Muscle of leg (tissue), 16 donors: ENCODE measurements at places on chromosomes 7 and 10. TPM values are rescaled to one million over a fixed set of nuclear protein-coding genes. Genes with fewer than 3 reads are reported as not detected.

DNA sequence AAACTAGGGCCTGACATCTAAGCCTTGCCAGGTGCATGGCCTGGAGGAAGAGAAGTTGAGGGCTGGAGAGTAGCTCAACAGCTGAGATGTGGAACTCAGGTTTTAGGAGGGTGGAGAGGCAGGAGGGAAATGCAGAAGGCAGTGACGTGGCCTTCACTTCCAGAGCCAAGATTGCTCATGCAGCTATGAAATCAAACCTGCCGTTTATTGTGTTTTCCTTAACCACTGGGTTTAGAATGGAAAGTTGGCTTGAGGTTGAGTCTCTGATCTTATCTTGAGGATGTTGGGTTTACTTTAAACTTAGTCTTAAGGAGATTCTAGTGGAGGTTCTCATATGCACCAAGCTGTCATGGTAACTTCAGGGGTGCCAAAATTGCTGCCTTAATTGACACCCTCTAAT lies 178.6 kb downstream of the SORCS3 start:
- DNase-seq: no peak

DNA sequence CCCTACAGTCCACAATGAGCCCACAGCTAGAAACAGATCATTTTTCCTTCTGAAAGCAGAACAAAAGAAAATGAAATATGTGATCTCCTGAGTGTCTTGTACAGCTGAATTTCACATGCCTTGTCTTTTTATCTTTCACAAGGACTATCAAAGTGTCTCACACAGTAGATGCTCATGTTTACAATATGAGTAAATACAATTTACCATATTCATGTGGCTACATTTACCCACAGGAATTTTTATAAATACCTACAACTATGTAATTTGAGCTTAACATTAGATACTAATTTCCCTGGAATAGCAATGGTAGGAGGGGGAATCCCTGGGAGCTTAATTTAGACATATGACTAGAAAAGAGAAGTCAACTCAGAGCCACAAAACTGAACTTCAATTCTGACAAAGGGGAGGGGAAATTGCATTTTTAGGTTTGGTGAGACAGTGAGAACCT lies 186.2 kb downstream of the MACC1 start:
- no peak for DNase-seq

The SVIL gene
- 129 TPM for total RNA-seq

DNA sequence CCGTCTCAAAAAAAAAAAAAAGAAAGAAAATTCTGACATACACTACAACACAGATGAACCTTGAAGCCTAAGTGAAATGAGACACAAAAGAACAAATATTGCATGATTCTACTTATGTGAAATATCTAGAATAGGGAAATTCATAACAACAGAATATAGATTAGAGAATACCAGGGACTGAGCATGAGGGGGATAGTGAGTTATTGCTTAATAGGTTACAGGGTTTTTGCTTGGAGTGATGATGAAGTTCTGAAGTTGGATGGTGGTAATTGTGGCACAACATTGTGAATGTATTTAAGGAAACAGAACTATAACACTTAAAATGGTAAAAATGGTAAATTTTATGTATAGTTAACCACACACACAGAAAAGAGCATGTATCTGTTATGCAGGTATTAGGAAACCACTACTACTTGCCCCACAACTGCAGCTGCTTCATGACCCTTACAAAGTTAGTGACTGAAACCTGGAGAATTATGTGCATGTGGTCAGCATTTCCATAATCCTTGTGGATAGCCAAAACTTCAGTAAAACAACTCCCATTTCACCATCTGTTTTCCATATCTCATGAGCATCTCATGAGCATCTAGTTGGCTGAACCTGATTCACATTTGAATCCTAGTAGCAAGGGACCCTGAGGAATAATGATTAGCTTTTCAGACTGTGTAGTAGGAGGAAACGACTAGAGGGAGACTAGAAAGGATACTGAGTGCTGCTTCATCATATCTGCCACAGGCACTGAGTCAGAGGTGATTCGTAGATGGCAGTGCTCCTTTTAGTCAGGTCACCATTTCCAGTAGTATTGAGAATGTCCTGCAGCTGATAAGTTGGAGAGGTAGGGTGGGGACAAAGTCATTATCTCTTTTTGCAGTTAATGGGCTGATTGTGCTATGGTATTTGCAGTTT lies 26.3 kb downstream of the SAMD8 start:
- DNase-seq: peak; percentile 84

The BAIAP2L1 gene
- 2.9 TPM for total RNA-seq

The CPEB3 gene
- total RNA-seq: 2.0 TPM

DNA sequence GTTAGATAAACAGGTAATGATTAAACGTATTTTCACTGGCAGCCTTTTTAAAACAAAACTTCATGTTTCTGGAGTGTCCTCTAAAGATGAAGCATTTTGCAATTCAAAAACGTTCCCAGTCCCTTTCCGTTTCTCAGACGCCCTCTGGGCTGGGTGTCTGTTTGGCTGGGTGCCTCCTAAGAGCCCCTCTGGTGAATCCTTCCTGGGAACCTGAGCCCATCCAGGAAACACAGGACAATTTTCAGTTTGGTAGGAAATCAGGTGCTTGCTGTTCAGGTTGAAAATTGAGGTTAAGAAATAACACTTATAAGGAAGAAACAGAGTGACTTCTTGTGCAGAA lies 76.7 kb downstream of the CHN2 start:
- DNase-seq: no peak

DNA sequence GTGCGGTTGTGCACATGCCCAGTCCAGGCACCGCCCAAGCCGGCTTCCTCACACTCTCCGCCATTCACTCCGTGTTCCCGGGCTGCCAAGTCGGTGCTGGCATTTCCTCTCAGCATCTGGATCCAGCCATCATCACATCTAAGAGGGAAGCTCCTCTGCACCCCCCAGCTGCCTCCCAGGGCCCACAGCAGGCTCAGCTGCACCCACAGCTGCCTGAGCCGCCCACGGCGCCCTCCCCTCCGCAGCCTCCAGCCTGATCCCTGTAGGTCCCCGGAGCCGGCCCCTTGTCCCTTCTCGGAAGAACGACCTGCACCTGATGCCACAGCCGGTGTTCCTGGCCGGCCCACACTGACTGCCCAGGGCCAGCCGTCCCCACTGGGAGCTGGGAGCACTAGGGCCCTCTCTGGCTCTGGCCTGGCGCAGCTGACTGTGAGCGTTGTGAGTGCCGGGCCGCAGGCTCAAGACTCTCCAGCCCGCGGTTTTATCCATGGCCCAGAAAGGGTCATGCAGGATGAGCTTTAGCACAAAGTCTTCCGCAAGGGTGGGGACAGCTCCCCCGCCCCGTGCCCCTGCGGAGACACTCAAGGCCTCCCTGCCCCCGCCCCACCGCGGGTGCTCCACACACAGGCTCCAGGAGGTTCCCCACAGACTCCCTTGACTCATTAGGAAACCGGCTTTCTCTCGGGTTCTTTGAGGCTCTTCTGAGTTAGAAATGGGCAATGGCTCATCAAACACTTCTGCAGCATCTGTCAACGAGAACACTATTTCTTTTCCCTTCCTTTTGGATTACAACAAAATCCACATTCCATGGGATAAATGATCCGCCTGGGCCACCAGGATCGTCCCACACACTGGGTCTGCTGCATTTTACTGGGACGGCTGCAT lies 31.2 kb downstream of the CFAP46 start:
- DNase-seq: peak; percentile 33

DNA sequence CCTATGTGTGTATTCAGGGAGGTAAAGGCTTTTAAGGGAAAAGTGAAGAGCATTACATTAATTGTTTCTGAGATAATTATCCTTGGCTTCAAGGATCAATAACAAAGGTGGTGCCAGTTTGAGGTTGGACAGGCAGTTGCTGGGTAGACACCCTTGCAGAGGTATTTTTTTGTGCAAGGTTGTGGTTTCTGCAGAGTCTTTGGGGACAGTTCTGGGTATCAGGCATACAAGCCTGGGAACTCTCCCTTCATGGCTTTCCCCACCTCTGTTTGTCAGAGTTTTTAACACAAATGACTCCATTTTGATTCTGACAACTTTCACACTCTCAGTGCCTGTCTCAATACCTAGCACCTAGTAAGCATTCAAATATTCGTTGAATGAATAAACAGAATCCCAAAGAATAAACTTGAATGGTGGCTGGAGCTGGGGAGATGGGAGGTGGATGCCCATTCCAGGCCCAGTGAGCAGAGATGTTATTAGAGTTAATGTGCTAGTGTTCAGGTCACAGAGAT lies 7.4 kb upstream of the OSBPL3 start:
- DNase-seq: no peak

The LMOD2 gene
- total RNA-seq: 86.1 TPM

The CTAGE8 gene
- 1.1 TPM for total RNA-seq

DNA sequence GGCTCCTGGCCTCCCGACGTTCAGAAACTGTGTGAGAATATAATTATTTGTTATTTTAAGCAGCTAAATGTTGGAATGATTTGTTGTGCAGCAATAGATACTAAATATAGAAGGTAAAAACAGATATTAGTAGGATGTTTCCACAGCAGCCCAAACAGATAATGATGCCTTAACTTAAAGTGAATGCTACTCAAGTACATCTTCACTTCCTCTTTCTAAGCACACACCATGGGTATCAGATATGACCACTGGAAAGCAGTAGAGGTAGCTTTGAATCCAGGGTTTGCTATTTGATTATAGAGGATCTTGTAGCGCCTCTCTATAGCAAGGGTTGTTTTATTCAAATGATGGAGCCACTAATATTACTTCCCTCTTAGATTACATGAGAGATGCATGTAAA lies 38.2 kb upstream of the BET1 start:
- no peak for DNase-seq

DNA sequence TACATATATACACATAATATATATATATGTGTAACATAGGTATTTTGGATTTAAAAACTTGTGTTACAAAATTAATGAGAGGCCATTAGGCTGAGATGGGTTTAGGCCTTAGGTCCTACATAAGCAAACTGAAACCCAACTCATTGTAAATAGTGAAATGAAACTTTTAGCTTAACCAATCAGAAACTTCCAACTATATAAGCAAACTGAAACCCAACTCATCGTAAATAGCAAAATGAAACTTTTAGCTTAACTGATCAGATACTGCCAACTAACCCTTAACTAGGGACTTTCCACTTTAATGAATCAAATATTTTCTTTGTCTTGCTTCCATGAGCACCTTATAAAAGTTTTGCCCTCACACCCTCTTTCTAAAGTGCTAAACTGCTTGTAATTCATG lies 17.3 kb upstream of the SAMD9L start:
- DNase-seq: no peak

GRCh38 chr7:104978460-104978859 lies 35.5 kb upstream of the KMT2E start:
- DNase-seq: peak; percentile 94

DNA sequence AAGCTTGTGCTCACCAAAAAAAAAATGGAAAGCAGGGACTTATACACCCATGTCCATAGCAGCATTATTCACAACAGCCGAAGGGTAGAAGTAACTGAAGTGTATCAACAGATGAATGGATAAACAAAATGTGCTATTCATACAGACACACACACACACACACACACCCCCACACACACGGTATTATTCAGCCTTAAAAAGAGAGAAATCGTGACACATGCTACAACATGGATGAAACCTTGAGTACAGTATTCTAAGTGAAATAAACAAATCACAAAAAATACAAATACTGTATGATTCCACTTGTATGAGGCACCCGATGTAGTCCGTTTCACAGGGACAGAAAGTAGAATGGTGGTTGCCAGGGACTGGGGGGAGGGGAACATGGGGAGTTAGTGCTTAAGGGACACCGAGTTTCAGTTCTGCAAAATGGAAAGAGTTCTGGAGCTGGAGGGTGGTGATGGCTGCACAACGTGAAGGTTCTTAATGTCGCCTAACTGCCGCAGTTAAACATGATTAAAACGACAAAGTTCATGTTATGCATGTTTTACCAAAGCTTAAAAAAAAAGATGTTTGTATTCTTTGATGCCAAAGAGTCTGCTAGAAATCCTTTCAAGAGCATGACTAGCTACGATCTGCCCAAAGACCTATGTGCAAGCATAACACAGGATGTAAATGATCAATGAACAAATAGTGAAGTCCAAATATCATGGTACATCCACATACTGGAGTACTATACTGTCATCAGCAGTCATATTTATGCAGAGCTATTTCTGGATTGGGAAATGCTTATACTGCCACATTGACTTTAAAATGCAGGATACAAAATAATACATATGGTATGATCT lies 7.2 kb downstream of the TNS3 start:
- peak; percentile 76 for DNase-seq

- DNase-seq: no peak
Measured at GRCh38 chr7:146826329-146826728, 709.7 kb downstream of the CNTNAP2 start.

DNA sequence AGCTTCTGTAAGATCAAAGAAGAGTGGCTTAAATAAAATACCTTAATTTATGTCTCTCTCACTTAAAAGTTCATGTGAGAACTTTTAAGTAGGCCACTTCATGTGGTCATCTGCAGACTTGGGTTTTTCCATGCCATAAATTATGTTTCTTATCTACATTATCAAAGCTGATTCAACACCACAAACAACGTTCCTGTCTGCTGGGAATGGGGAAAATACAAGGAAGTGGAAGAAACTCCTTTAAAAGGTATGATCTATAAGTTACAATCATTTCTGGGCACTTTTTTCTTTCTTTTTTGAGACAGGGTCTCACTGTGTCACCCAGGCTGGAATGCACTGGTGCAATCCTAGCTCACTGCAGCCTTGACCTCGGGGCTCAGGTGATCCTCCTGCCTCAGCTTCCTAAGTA lies 16.9 kb upstream of the OTUD1 start:
- DNase-seq: no peak

DNA sequence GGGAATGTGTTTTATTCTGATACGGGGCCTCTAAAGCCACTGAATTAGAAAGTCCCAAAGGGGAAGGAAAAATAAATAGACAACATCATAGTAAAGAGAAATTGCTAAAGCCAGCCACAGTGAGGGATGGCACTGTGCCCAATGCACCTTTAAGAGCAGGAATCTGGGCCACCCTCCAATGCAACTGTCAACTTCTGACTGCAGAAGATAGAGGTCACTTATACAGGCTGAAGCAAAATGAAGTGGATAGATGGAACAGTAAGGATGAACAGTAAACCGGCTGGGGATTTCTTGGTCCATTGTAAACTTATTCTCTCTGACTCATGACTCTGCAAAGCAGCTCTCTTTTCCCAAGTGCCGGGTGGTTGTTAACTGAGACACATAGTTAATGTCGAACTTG lies 54.0 kb upstream of the KCNIP2 start:
- DNase-seq: peak; percentile 4

The GNGT1 gene
- total RNA-seq: not detected

The SPDYE11 gene
- total RNA-seq: 0.04 TPM

GRCh38 chr10:120453886-120454285 lies 3.1 kb upstream of the PLPP4 start:
- DNase-seq: no peak

The PIP gene
- not detected for total RNA-seq

GRCh38 chr7:65796205-65796604 lies 76.7 kb upstream of the VKORC1L1 start:
- no peak for DNase-seq

GRCh38 chr10:30587522-30588031 lies 42.0 kb downstream of the LYZL2 start:
- peak; percentile 59 for DNase-seq

The UFSP1 gene
- total RNA-seq: 3.1 TPM
